NCI-H1048 (cell line): ENCODE measurements at places on chromosomes 1 and 21.

DNA sequence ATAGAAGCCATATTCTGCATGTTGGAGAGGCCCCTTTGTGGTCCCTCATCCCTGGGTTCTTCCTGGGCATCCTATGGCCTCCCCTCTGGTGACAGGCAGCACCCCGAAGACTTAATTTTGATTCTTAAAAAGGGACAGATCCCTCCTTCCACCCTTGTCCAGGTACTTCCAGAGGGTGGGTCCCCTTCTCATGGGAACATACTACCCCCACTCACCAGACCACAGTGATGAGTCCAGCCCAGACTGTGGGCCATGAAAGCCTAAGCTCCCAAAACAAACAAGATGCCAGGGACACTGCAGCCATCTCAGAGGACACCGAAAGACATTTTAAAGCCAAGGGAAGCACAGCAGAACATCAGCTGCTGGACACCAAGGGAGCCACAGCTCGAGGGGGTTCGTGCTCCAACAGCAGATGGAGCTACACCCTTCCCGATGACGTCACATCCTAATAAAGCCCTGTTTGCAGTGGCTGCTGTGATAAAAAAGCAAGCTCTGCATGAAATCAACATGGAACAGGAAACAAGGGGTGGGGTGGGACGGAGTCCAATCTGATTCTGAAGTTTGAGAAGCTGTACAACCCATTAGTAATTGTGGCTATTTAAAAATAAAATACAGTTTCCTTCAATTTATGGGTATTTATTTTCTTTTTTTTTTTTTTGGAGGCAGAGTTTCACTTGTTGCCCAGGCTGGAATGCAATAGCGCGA lies 32.4 kb downstream of the GNB1 start:
- no peak for DNase-seq

DNA sequence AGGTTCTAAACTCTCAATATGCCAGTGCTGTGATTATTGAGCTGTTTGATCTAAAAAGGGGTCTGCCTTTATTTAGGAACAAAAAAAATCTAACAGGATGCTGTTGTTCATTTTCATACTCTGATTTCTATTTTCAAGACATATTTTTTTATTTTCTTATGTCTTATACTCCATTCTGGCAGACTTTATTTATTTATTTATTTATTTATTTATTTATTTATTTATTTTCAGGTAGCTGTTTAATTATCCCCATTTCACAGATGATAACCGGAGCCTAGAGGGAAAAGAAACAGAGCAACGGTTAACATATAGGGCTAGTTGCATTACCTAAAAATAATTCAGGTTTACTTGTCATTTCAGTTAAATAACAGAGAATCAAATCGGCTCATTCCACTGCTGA lies 174.4 kb downstream of the CENPF start:
- DNase-seq = no peak

GRCh38 chr1:154954541-154954940 lies 1.4 kb downstream of the PBXIP1 start:
- no peak for DNase-seq

DNA sequence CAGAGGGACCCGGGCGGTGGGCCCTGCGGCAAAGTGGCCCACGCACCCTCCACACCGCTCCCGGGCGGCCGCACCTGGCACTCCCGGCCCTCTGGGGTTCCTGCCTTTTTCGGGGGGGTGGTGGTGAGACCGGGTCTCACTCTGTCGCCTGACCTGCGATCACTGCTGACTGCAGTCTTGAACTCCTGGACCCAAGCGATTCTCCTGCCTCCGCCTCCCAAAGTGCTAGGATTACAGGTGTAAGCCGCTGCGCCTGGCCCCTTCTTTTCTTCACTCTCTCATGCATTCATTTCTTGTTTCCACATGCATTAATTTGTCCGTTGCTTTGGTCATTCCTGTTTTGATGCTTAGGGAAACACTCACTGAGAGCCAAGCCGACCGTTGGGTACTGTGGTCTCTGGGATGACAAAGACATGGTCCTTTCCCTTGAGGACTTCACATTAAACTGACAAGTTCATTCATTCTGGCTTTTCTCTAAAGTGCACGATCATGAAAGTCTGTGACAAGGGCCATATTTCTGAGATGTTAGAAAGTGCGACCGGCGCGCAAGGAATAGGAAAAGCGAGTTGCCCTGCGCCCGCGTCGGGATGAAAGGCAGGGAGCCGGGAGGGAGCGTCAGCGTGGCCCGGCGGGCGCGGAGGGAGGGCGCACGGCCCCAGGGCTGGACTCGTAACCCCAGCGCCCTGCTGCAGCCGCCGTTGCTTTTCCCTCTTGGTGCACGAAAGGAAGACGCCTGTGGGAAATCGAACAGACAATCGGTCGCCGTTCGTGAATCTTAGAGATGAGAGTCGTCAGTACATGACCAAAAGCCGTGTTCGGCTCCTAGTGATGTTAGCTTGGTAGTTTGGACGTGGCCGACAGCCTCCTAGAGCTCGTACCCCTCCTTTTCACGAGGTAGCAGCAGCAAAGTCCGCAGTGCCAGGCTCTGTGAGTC lies 1.0 kb upstream of the MCOLN2 start:
- no peak for DNase-seq
